ENCODE measurements at places on chromosomes 2 and 18.
A peak's percentile ranks its signal among the peaks of the same experiment; 100 is the strongest.

GRCh38 chr2:225437319-225437718 lies 37.8 kb downstream of the NYAP2 start:
- DNase-seq: no peak

GRCh38 chr2:28088970-28089369 lies 198.4 kb downstream of the BABAM2 start:
- no peak for DNase-seq

- no peak for DNase-seq
Measured at GRCh38 chr18:48201337-48202005, 207.7 kb downstream of the ZBTB7C start.

GRCh38 chr2:127149384-127149783 lies 42.4 kb upstream of the BIN1 start:
- no peak for DNase-seq

DNA sequence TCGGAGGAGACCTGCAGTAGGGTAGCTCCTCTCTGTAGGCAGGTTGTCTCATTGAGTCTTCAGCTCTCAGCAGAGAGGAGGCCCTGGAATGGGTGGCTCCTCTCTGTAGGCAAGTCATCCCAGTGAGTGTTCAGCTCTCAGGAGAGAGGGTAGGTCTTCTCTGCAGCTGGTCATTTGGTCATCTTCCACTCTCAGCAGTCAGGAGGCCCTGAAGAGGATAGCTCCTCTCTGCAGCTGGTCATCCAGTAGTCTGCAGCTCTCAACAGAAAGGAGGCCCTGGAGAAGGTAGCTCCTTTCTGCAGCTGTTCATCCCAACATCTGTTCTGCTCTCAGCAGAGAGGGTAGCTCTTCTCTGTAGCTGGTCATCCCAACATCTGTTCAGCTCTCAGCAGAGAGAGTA lies 26.0 kb upstream of the RUFY4 start:
- DNase-seq: no peak

DNA sequence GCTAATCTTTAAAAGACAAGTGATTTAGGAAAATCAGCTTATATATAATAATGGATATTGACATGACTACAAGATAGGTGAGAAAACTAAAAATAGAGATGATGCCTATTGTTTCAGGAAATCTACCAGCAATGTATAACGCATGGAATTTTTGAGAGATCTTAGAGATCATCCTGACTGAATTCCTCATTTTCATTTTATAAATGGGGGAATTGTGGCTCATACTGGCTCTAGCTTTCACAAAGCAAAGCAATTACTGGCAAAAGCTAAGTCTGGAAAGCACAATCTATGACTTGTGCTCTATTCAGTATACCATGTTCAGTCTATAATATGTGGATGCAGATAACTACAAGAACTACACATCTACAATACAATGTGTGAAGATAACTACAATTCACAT lies 51.9 kb upstream of the FANCL start:
- peak; percentile 9 for DNase-seq

- DNase-seq: no peak
Measured at GRCh38 chr18:28781616-28782362, 604.9 kb upstream of the CDH2 start.

GRCh38 chr2:176540995-176541394 lies 271.8 kb downstream of the MTX2 start:
- DNase-seq: no peak

- DNase-seq: no peak
Measured at GRCh38 chr2:177894546-177894945, 178.0 kb downstream of the PDE11A start.

GRCh38 chr2:70887550-70888246 lies 48.0 kb upstream of the ATP6V1B1 start:
- no peak for DNase-seq

DNA sequence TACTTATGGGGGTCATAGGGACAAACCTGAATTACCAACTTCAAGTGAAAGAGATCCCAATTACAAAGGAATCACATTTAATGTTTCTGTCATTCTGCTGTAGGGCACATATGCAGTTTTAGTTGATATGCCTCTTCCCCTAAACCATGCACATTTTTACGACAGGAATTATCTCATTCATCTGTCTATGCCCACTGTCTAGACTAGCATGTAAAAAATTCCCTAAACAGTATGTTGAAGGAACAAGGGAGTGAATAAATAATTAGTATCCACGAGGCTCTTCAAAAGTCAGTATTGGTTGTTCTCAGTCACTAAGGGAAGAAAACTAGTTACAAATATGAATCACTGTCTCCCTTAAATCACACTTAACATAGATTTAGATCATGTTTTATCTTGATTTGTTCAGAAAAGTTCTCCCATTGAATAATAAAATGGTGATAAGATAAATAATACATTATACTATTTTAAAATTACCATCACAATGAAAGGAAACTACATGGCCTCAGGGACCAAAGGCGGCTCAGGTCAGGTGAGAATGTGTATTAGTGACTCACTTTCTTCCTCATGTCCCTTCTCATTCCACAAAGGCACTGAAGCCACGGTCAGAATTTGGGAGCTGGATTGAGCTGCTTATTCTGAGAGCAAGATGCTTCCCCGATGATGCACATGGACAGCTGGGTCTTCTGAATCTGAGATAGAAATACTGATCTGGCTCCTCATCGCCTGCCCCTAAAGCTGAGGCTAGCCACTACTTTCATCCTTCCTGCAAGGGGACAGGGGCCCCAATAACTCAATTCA lies 29.1 kb downstream of the DYM start:
- no peak for DNase-seq

DNA sequence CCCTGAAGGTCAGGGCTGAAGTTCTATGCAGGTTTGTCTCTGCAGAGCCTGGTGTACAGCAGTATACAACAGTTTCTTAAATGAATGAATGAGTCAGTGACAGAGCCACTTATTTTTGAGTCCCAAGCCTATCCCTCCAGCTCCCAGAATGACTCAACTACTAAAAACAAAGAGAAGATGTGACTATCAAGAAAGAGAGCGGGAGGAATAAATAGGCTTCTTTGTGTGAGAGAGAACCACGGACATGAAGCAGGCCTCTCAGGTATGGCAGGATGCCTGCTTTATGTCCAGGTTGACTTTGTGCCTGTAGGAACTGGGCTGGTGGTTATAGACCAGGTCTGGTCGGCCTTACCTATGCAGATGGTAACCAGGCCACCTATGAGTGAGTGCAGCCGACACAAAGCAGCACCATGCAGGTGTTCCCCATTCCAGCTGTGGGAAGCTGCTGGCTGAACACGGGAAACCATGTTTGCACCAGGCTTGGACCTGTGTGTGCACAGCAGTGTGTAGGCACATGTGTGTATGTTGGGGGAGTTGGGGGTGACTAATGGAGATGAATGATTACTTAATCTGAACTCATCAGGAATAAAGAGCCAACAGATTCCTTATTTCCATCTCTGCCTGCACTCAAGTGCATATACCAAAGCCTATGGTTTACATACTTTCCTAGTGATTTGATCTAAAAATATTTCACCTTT lies 171.0 kb downstream of the OSR1 start:
- no peak for DNase-seq

GRCh38 chr18:34219651-34220050 lies 5.1 kb downstream of the NOL4 start:
- DNase-seq: no peak

GRCh38 chr2:148702475-148702874 lies 57.9 kb downstream of the EPC2 start:
- DNase-seq: no peak

- no peak for DNase-seq
Measured at GRCh38 chr2:206368484-206368883, 74.8 kb upstream of the ADAM23 start.

- DNase-seq: no peak
Measured at GRCh38 chr2:226185616-226186211, 613.9 kb downstream of the IRS1 start.

DNA sequence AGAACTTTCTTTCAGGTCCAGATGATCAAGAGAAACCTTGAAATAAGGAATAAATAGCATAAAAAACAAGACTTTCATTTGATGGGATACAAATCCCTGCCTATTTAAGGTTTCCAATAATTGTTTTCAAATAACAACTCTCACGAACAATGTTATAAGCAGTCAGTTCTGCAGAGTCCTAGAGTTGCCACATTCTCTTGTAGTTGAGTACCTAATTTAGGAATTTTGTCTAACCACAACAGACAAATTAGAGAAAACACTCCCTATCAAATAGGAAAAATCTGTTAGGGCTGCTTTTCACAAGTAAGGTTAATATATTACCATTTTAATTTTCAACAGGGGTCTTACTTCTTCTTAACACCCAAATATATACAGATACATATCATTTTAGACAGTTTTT lies 130.1 kb upstream of the CDH20 start:
- DNase-seq: no peak

DNA sequence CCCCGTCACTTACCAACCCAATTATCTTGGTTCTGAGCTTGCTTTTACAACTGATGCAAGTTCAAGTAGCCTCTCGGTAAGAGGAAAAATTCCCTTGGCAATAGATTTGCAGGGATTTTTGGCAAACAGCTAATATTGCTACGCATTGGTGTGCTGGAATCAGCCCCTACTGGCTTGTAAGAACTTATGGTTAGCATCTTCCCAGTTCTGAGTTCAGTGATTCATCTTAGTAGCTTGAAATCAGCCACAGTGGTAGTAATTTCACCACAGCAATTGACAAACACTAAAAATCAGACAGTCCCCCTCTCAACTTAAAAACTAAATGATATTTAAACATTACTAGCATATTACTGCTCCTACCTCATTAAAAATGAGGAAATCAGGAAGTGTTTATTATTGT lies 5.9 kb upstream of the RAX start:
- no peak for DNase-seq

DNA sequence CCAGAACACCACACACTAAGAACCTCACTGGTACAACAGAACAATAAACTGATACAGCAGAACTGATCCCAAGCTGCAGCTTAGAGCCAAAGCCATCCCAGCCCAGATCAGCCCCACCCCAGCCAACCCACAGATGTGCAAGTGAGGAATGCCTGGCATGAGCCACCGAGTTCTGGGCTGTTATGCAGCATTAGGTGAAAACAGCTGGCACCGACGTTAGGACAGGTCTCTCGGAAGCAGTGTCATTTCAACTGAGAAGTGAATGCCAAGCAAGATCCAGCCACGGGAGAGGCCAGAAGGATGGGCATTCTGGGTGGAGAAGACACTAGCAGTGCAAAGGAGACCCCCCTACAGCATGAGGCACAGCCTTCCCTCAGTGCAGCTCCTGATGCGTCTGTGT lies 38.9 kb downstream of the ADCY3 start:
- peak; percentile 40 for DNase-seq

DNA sequence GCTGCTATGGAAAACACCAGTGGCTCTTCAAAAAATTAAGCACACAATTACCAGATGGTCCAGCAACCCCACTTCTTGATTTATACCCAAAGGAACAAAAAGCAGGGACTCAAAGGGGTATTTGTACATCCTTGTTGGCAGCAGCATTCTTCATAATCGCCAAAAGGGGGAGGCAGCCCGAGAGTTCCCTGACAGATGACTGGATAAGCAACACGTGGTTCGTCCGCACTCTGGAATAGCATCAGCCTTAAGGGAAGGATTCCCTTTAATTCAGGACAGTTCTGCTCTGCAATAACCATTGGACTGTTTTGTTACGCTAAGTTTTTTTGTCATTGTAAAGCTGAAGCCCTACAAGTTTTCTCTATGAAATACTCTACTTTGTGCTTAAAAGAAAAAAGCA lies 76.7 kb upstream of the TWIST2 start:
- no peak for DNase-seq

- no peak for DNase-seq
Measured at GRCh38 chr2:172693037-172693436, 42.6 kb upstream of the RAPGEF4 start.

GRCh38 chr2:88808083-88808482 lies 116.6 kb downstream of the RPIA start:
- DNase-seq: no peak

DNA sequence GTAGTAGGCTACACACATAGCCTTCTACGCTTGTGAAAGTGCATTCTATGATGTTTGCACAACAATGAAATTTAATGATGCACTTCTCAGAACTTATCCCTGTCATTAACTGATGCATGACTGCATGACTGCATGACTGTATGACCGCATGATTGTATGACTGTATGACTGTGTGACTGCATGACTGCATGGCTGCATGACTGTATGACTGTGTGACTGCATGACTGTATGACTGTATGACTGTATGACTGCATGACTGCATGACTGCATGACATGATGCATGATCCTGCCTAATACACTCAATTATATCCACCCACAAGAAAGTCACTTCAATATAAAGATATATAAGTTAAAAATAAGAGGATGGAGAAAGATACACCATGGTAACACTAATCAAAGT lies 365.4 kb upstream of the FSIP2 start:
- no peak for DNase-seq

DNA sequence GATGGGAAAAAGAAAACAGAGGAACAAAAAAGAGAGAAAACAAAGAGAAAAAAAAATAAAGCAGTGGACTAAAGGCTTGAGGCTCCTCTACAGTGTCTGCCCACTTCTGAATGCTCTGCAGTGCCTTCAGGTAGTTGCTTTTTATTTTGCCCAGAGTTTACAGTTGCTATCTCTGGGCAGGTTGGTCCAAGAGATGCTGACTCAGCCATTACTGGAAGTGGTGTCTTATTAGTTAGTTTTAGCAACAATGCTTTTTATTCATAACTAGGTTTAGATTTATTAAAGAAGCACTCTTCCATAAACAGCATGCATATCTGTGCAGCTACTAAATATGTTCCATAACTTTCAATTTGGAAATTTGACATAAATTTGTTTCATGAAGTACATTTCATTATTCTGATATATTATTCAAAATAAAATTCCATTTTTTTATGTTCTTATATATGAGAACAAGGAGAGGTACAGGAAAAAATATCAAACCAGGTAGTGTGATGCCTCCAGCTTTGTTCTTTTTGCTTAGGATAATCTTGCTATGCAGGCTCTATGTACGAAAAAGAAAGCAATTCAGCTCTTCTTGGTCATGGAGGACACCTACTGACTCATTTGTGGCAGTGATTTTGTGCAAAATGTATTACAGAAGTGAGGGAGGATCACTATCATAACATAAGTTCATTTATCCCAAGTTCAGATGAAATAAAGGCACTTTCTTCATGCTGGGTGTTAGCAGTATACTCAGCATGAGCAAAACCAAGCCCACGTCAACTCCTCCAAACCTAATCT lies 69.5 kb downstream of the RPIA start:
- no peak for DNase-seq

GRCh38 chr2:21939967-21940366 lies 816.2 kb downstream of the TDRD15 start:
- DNase-seq: no peak

DNA sequence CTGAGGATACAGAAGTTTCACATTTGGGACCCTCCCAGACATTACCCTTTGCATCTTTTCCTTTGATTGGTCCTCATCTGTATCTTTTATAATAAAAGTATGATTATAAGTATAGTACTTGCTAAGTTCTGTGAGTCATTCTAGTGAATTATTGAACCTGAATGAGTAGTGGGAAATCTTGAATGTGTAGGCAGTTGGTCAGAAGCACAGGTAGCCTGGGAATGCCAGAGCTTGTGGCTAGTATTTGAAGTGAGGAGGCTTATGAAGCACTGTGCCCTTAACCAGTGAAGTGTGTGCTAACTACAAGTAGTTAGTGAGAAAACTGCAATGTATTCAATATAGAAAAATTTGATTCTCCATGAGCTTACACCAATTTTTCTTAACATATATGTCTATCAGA lies 257.6 kb downstream of the GRB14 start:
- no peak for DNase-seq

- DNase-seq: peak; percentile 29
Measured at GRCh38 chr2:10079266-10079869, 843 bp downstream of the CYS1 start.

Data from midbrain (tissue), 1 donor.